ENCODE measurements at places on chromosomes 7 and 10.

- DNase-seq: no peak
Measured at GRCh38 chr7:107041097-107041496, 3.4 kb upstream of the PRKAR2B start.

- DNase-seq: no peak
Measured at GRCh38 chr10:30048768-30049517, 10.4 kb downstream of the JCAD start.

DNA sequence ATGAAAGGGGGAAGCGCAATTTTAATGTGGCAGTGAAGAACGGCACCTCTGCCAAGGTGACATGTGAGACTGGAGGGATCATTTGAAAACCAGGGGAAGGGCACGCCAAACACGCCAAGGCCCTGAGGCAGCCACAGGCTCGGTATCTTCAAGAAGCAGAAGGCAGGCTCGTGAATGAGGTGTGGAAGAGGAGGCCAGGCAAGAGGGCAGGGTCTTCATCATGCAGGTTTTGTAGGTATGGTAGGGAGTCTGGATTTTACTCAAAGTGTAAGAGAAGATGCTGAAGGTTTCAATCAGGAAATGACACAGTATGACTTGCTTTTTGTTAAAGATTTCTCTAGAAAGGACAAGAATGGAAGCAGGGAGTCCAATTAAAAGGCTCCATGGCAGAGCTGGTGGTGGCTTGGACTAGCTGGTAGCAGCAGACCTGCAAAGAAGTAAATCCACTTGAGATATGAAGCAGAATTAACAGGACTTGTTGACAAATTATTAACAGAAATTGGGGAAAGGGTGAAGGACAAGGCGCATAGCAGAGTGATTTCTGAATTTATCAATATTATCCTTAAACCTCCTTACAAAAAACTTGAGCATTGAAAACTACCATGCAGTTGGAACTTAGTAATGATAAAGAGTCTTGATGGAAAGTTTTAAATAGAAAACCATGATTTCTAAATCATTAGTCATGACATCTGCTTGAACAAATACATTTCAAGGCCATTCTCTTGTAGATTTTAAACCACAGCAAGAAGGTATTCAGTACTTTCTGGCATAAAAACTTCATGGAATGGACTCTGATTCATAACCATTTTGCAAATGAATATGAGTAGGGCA lies 70.4 kb downstream of the COA1 start:
- DNase-seq: no peak

DNA sequence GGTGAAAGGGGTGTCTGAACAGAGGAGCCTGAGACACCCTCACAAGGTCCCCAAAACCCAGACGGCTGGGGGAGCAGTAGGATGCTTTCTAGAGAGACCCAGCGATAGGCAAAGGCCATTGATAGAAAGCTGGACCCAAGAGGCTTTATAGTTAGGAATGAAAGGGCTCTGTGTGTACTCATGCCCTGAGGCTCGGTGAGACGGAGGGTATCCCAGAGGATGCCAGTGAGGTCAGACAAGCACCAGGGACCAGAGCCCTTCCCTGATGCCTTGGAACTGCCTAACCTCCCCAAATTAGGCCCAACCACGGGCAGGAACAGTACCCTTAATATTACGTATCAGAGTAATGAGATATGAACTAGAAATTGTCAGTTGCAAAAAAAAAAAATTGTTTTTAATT lies 48.6 kb upstream of the RTKN2 start:
- DNase-seq: no peak

DNA sequence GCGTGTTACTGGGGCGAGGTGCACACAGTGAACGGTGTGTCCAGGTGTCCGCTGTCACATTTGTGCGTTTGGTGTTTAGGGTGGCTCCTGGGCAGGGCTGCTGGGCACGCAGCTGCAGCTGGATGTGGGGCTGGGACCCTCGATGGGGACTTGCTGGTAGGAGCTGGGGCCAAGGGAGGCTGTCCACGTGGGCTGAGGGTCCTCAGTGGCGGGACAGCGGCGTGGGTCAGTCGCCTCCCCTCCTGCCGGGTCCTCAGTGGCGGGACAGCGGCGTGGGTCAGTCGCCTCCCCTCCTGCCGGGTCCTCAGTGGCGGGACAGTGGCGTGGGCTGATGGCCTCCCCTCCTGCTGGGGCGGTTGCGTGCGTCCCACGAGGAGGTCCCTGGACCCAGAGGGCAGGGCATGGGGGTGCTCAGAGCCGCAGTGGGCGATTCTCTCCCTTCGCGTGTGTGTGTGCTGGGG lies 68.5 kb downstream of the INPP5A start:
- no peak for DNase-seq

- DNase-seq: peak; percentile 49
Measured at GRCh38 chr7:140079121-140079536, 16.4 kb upstream of the PARP12 start.

GRCh38 chr10:113450906-113451305 lies 101.9 kb upstream of the HABP2 start:
- no peak for DNase-seq

DNA sequence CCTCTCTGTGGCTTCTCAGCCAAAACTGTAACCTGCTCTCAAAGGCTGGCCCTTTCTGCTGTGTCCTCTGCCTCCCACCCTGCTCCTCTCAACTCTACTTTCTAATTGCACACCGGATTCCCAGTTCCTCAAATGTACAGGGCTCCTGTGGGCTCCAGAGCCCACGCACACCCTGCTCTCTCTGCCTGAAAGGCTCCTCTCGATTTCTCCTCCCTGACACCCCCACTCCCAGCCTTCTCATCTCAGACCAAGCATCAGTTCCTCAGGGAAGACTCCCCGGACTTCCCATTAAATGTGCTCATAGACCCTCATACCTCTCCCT lies 111.7 kb upstream of the STEAP1B start:
- no peak for DNase-seq
